Lung (tissue), 17 donors: ENCODE measurements at places on chromosomes 5 and 9. TPM values are rescaled to one million over a fixed set of nuclear protein-coding genes. Genes with fewer than 3 reads are reported as not detected.

GRCh38 chr9:96243778-96244177, 58.2 kb downstream of the HSD17B3 start:
- DNase-seq = no peak

GRCh38 chr9:77304543-77304942, 127.2 kb downstream of the VPS13A start:
- no peak for DNase-seq

DNA sequence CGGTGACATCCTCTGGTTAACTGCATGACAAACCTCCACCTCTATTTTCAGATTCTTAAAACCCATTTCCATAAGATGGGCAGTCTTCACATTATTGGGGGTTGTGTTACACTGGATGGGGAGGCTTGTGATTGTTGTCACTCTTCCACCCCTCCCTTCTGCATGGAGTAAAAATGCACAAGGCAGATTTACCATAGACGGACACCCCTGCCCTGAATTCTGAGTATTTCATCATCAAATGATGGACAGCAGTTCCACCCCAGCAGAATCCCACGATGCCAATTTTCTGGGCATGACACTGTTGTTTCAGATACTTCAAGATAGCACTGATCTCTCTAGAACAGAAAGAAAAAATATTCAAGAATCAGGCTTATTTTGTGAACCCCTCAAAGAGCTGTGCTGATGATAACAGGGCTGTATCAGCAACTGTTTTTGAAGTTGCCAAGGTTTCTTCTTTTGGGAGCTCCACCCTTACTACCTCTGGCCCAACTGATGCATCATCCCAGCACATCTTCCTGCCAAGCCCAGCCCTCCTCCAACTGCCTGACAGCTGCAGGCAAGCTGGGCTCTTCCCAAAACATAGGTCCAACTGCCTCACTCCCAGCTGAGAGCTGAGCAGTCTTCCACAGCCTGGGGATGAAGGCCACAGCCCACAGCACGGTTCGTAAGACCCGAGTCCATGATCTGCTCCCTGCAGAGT, 21.4 kb downstream of the CMBL start:
- DNase-seq = no peak

DNA sequence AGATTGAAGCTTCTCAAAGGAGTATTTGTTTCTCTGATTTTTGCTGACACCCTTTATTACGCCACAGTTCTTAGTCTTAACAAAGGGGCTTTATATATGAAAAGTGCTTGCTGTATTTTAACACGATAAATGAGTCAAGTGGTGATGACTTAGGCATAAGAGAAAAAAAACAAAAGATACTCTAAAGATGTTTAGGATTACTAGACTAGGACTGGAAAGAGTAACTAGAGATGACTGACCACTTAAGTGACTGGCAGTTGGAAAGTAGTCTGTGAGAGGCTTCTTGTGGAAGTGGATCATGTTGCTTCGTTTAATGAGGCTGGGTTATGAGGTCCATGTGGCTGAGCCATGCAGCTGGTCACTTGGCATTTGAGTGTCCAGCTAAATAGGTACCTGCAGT, 69.4 kb upstream of the ACTBL2 start:
- DNase-seq = no peak

DNA sequence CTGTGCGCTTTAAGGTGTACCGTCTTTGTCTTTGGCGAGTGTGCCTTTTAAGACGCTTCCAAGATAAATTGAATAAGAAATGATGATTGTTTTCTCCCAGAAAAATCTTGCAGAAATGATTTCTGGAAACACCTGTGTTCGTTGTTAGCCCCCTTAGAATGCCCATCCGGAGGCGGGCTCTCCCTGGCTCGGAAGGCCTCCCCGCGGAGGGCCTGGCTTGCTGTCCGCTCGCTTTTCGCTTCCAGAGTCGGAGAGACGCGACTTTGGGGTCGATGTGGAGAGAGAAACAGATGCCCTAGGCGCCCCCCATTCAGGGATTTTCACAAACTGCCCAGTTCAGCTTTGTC, 23.9 kb downstream of the LECT2 start:
- no peak for DNase-seq

DNA sequence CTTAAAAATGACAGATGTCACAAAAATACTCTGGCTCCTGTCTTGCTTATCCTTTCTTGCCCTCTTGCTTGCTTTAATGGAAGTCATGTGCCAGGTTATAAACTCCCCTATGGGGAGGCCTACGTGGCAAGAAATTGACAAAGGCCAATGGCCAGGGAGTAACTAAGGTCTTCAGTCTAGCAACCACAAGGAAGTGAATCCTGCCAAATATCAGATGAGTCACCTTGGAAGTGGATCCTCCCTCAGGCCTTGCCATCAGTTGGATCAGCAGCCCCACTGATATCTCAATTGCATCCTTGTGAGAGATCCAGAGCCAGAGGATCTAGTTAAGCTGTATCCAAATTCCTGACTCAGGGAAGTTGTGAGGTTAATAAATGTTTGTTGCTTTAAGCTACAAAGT, 82.8 kb downstream of the CAAP1 start:
- DNase-seq = no peak

DNA sequence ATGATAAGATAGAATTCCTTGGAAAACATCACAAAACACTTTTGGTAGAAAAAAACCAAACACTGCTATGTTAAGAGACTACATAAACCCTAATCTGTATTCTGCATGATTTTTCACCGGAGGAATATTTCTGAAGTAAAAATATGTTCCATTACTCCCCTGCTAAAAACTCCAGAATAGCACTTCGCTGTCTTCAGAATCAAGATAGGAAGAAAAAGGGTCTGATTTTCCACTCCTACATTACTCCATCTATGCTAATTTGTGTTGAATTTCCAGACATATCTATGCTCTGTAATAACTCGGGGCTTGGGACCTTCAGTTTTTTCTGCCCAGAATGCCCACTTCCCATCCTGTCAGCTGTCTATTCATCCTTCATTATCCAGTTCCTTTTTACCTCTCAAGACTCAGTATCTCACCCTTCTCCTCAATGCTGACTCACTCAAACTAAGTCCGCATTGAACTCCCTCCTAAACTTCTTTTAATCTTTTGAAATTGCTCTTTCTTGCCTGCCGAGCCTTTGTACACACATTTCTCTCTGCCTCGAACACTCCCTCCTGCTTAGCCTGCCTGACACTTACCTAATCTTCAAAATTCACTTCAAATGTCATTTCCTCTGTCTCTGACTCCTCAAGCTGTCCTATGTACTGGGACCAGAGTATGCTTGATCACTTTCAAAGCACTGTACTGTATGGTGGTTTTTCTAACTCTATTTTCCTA, 171.0 kb downstream of the ARRDC3 start:
- DNase-seq = no peak

- DNase-seq = no peak
Measured at GRCh38 chr5:52767766-52768480, 19.8 kb upstream of the ITGA1 start.

- peak; percentile 90 for DNase-seq
Measured at GRCh38 chr5:139635606-139636206, 12.4 kb upstream of the CXXC5 start.

DNA sequence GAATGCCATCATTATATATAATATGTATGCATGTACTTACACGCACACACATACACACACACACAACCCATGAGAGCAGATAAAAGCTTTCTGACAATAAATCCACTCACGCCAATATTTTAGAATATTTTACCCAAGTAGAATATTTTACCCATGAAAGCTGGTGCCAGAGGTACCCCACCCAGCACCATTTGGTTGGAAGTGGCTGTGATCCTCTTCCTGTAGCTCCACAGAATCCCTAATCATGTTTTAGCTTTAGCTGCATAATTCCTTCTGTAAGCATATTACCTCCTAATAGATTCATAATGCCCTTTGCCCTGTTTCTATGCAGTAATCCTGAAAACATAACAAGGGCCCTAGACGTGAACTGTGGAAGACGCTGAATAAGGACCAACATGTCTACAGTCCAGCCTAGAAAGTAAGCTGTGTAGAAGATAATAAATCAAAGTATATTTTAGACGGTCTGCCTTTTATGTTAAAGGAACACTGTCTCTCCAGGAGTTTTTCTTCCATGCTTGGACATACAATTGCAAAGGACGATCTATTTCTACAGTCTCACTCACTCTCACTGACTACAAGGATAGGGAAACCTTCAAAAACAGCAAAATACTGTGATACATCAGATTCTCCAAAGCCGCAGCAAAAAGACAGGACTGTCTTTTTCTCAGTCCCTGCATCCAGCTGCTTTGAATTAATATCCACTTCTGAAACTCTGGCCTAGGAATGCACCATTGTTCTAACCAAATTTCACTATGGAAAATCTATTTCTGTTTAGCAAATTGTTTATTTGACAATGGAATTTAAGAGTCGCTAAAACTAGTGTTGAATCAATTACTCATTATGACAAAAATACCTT, 98.2 kb downstream of the USP20 start:
- no peak for DNase-seq

The HTR4 gene
- total RNA-seq = 0.18 TPM

The CNTFR gene
- total RNA-seq = 3.3 TPM

The TRAF1 gene
- total RNA-seq = 6.4 TPM

The JAKMIP2 gene
- total RNA-seq = 2.9 TPM

The AGXT2 gene
- total RNA-seq = not detected

The DRD1 gene
- total RNA-seq = 0.83 TPM

The CCL27 gene
- total RNA-seq = 0.55 TPM

The MARCOL gene
- not detected for total RNA-seq

The ADGRD2 gene
- total RNA-seq = not detected

The OR1J2 gene
- total RNA-seq = not detected

The GMCL2 gene
- not detected for total RNA-seq
